ENCODE measurements at places on chromosomes 16 and 17.

GRCh38 chr17:67322042-67322787 is 44.2 kb downstream of the PSMD12 start:
- no peak for DNase-seq

- DNase-seq: no peak
Measured at GRCh38 chr16:4316108-4316863, 419 bp downstream of the GLIS2 start.

- DNase-seq: no peak
Measured at GRCh38 chr17:49696233-49696761, 11.5 kb downstream of the SLC35B1 start.

GRCh38 chr17:29628644-29629043 is 5.9 kb upstream of the CORO6 start:
- no peak for DNase-seq

- no peak for DNase-seq
Measured at GRCh38 chr16:87608400-87608985, 6.2 kb downstream of the JPH3 start.

GRCh38 chr16:55562936-55563335 is 3.5 kb upstream of the CAPNS2 start:
- no peak for DNase-seq

- DNase-seq: no peak
Measured at GRCh38 chr17:52419229-52419641, 260.7 kb upstream of the CA10 start.

DNA sequence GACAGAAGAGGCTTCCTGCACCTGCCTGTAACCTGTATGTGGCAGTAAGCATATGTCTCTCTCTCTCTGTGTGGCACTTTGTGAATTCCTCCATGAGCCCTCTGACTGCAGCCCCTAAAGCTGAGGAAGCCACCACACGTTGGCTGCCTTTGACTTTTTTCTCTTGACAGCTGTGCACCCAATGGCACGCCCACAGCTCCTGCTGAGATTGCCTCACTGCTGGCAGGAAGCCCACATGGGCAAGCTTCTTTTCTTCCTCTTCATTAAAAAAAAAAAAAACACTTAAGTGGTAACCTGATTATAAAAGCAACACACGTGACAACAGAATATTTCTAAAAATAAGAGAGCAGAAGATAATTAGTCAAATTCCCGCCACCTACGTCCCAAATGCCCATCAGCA is 34.0 kb upstream of the PIRT start:
- no peak for DNase-seq

DNA sequence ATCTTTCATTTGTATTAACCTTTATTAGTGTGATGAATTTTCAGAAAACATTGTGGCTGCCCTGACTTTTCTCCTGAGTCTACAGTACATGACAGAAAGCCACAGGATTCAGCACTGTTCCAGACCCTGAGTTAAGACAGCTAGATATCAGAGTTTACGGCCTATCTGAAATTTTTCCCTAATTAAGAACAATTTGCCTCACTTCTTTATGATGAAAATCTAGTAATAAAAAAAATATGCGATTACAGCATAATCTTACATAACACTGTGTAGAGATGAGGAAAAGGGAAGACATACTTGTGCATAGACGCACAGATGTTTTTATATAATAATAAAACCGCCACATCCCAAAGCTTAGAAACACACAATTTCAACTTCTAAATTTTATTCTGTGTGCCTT is 7.3 kb downstream of the SPOP start:
- no peak for DNase-seq

DNA sequence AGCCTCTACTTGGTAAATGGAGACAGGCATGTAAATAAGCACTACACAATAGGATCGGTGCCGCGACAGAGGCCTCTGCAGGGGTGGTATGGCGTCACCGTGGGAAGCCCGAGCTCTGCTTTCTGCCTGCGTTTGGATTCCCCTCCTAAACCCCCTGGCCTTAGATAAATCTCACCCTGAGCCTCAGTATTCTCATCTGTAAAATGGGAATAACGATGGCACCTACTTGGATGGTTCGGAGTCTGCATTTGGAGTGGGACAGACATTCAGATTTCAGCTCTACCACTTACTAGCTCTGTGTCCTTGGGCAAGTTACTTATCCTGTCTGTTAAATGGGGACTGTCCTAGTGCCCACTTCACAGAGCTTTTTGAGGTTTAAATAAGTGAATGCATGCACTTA is 42.8 kb upstream of the TNRC6A start:
- no peak for DNase-seq

DNA sequence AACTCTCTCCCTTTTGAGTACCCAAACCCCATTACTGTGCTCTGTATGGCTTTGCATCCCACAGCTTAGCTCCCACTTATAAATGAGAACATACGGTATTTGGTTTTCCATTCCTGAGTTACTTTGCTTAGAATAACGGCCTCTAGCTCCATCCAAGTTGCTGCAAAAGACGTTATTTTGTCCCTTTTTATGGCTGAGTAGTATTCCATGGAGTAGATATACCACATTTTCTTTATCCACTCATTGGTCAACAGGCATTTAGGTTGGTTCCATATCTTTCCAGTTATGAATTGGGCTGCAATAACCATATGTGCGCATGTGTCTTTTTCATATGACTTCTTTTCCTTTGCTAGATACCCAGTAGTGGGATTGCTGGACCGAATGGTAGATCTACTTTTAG is 19.9 kb upstream of the SYT17 start:
- no peak for DNase-seq

GRCh38 chr17:82440991-82441627 is 9.4 kb downstream of the CYBC1 start:
- no peak for DNase-seq

DNA sequence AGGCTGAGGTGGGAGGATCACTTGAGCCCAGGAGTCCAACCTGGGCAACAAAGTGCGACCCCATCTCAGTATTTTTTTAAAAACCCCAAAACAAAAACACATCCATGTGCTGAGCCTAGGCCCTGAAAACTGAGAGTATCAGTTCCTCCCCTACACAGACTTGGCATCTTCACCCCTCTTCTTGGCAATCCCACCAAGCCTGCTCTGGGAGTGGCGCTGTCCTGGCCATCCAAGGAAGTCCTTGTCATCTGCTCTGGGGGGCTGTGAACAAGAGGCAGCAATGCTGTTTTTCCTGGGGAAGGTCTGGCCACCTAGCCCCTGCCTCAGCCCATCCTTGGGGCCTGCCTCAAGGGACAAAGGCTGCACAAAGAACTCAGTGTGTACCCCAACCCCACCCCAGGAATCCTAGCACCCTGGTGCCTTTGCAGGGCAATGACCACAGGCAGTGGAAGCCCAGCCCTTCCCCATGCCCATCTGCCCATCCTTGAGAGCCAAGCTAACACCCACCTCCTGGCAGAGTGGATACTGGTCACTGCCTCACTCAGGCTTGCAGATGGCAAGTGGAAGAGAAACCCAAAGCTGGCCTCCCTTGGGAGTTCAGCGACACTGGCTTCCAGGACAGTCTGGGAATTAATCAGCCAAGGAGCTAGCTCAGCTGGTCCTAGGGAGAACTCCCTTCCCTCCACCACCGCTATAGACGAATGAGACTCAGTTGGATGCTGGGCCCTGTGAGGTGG is 14.8 kb upstream of the GFOD2 start:
- DNase-seq: no peak

DNA sequence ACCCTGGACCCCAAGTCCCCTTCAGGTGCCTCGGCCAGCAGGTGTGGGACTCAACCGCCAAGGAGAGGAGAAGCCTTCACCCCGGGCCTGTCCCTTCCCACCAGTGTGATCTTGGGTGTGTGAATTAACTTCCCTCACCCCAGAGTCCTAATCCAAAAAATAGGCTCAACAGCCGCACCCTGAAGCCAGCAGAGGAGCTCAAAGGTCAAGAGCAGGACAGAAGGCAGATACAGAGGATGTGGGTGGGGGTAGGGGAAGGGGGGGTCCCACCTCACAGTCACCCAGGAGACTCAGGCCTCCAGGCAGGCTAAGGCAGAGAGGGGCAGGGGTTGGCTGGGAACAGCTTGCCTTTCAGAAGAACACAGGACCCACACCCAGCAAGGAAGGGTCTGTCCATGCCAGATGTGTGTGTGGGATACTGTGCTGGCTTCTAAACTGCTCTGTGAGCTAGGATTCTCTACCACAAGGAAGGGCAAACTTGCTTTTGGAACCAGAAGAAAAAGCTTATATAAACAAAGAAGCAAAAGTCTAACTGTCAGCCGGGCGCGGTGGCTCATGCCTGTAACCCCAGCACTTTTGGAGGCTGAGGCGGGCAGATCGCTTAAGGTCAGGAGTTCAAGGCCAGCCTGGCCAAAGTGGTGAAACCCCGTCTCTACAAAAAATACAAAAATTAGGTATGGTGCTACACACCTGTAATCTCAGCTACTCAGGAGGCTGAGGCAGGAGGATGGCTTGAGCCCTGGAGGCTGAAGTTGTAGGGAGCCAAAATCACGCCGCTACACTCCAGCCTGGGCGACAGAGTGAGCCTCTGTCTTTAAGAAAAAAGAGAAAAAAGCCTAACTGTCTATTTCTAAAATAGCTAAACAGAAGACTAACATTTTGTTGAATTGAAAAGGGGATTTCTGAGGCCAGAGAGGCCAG is 4.6 kb downstream of the PIEZO1 start:
- no peak for DNase-seq

DNA sequence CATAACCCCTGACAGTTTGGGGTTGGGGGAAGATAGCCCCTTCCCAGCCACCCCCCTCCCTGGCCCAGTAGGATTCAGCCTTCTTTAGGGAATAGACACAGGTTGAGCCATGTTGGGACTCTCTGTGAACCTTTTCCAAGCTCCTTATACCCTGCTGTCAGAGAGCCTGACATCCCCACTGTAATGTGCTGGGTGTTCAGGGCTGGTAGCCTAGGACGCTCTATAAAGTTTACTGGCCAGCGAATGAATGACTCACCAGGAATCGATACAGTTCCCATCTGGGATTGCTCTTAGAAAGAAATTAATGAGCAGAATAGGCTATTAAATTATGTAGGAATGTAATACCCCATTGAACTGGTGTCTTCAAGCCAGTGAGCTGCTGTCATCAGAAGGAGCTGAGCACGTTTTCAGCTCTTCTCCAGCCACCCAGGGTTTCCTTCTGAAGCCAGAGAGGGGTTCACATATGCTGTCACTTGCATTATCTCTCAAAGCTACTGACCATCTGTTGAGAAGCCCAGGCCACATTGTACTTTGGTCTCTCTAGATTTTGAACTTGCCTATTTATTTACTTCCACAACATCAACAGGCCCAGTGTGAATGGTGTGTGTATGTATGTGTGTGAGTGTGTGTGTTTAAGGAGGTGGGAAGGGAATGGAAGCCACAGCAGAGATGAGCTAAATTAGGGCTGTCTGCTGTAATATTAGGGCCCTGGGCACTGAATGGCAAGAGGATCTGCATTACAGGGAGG is 64.9 kb downstream of the SPACA3 start:
- no peak for DNase-seq

GRCh38 chr17:51461578-51462004 is 201.2 kb downstream of the UTP18 start:
- DNase-seq: no peak

- DNase-seq: no peak
Measured at GRCh38 chr17:56740481-56740880, 93.2 kb downstream of the C17orf67 start.

- no peak for DNase-seq
Measured at GRCh38 chr17:38574712-38575111, 31.0 kb downstream of the SRCIN1 start.
